ENCODE measurements at places on chromosomes 16 and 17.

DNA sequence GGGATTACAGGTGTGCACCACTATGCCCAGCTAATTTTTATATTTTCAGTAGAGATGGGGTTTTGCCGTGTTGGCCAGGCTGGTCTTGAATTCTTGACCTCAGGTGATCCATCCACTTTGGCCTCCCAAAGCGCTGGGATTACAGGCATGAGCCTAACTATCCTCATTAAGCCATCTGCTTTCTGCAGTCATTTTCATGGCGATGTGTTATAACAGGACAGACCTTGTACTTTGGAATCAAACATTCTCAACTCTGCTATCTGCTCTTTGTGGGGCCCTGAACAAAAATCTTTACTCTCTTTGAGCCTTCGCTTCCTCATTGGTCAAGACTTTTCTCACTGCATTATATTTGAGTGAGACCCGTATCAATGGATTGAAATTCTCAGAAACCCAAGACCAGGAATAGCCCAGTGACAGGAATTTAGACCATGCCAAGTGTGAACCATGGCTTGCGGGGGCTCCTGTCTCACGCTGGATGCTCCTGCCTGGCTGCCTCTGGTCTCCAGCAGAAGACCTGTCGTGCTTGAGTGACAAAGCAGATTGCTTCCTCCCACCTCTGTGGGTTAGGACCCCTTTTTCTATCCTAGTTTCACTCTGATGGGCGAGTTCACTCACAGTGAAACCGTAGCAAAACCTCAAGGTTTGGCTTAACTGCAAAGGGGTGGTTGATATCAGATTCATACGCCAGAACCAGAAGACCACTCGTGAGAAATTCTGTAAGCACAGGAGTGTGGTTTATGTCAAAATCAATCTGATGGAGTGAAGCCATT, 519.1 kb downstream of the MAF start:
- no peak for DNase-seq

DNA sequence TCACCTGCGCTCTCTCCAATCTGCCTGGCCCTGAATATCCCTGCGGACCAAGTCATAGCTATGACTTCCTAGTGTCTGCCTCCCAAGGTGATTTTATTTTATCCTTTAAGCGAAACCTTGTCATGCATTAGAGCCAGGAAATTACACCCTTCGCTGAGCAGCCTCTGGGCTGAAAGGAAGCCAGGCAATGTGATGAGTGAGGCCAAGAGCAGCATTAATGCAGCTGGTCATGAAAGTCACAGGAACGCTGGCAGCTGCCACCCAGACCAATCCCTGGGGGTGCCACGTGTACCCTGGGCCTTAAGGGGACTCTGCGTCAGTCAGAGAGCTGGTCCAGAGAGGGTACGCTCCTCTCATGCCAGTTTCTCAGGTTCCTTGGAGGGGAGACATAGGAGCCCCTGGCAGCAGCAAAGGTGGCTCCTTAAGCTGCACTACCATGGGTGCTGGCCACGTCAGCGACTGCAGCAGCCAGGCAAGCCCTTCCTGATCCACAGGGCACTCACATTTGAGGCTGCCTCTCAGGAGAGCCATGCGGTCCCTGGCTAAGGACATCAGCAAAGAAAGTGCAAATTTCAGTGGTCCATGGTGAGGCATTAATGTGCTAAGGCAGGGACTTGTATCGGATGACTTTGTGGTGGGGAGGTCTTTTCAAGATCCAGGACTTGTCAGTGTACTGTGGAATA, 42.7 kb upstream of the WSCD1 start:
- DNase-seq, result no peak

GRCh38 chr16:995087-995486, 13.5 kb downstream of the SOX8 start:
- no peak for DNase-seq

- DNase-seq, result no peak
Observed at GRCh38 chr17:1354030-1354429, 46.0 kb downstream of the YWHAE start.

- DNase-seq, result no peak
Observed at GRCh38 chr16:71367241-71367976, 8.9 kb downstream of the CALB2 start.

DNA sequence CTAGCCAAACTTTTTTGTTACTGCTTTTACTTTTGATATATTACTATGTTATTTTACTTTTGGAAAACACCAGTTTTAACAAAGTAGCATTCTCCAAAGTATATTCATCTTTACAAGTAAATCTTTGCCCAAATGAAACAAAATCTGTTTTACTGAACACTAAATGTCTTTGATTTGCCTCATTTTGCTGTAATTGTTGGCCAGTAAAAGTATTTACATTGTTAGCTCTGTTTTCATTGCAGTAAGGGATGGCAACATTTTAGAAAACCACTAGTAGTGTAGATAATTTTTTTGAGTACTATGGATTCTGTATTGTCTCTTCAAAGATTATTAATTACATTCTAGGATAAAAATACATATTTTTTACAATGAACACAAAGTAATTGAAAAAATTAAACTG, 10.6 kb downstream of the SNTB2 start:
- no peak for DNase-seq

DNA sequence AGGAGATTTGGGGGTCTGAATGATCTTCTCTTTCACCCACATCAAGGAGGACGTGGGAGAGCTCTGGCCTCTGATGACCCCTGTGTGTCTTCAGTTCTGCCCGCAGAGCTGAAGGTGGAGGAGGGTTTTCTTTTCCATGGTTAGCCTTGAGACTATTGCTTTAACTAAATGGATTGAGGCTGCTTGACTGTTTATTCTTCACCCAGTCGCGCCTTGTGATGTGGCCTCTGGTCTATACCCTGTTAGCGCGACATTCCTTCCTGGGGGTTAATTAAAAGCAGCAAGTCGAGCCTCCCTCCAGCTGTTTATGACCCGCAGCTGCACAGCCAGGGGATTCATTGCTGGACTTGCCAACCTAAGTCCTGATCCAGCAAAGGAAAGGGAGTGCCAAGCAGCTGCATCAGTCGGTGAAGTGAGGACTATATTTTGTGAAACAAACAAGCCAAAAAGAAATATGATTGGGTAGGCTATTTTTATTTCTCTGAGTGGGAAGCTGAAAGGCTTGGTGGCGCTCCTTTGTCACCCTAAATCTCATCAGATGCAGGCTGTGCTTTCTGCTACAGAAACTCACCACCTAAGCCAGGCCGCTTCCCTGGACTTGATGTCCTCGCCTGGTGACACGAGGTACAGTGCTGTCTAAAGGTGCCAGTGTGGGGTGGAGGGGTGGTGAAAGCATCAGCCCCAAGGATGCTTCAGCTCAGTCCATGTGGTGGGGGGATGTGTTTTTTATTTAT, 11.0 kb upstream of the SEC14L1 start:
- DNase-seq, result no peak

DNA sequence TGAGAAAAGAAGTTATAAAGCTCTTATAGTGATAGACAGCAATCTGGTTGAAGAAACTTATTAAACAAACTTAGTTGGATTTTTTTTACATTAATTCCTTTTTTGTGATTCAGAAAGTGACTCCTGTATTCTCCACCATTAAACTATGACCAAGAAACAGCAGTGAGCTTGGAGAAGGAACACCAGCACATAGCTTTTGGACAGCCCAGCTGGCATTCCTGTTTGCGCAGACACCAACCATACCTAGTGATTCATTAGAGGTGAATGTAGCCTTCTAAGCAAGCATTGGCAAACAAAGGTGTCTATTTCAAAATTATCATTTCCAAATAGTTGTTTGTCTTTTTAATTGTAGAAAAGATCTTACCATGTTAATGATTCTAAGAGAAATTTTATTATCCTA, 94.4 kb downstream of the STXBP4 start:
- DNase-seq, result no peak

DNA sequence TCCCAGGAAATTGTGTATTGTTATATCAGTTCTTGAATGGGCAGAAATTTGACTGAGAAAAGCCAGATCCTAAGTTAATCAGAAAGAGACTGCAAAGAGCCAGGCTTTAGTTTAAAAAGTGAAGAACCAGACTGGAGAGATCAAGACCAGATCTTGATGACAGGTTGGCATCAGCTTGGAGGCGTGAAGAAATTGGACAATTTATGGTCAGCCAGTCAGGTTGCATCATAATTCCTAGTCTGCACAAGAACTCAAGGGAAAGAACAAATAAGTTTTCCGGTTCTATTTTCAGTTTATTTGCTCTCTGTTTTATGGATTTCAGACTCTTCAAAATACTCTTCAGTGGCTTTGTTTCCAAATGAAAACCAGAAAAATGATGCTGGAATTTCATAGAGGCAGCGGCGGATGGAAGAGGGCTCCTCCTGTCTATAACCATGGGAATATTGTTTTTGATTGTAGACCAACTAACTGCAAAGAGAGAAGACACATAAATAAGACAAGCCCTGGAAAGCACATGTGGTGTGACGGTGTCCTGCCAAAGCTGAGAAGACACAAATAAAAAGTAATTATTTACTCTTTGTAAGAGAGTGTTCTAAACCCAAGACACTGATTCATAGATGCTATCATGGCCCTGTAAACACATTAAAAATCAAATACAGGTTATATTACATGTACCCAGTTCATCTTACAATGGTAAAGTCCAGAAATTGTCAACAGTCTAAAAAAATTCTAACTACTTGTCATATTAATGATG, 91.7 kb downstream of the PCTP start:
- no peak for DNase-seq

DNA sequence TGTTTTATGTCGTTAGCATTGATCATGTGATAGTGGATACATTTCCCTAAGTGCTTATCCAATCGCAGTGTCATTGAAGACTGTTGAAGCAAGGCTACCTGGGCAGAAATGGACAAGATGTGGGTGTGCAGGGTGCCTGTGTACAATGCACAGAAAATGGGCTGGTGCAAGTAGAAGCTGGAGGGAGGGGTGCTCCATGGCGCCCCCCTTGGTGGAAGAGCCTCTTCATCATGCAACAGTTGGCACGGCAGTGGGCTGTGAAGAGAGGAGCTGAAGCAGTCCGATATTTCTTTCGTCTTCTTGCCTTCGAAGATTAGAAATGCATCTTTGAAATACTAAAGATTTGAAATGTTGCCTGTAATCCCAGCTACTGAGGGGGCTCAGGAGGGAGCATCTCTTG, 100.5 kb downstream of the PLCG2 start:
- DNase-seq, result no peak

DNA sequence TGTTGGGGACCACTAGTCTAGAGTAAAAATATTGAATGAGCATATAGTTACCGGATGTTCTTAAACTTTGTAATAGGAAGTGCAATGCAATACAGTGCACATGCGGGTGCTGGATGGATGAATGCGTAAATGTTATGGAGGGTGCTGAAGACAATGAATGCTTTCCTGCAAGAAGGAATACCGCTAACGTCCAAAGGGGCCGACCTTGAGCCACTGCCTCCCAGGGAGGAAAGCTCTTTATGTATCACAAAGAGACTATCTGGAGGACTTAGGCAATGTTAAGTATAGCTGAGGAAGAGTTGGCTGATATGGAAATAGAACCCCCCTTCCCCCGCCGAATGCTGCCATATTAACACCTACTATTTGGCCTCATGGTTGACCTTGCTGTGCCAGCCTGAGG, 27.5 kb upstream of the SHCBP1 start:
- DNase-seq, result no peak

- no peak for DNase-seq
Observed at GRCh38 chr17:77738751-77739531, 219.6 kb upstream of the TNRC6C start.

- DNase-seq, result no peak
Observed at GRCh38 chr16:85919271-85920267, 20.6 kb downstream of the IRF8 start.

GRCh38 chr16:15861996-15862395, 5.2 kb upstream of the MYH11 start:
- no peak for DNase-seq

GRCh38 chr17:27977751-27978688, 64.5 kb upstream of the NLK start:
- no peak for DNase-seq

DNA sequence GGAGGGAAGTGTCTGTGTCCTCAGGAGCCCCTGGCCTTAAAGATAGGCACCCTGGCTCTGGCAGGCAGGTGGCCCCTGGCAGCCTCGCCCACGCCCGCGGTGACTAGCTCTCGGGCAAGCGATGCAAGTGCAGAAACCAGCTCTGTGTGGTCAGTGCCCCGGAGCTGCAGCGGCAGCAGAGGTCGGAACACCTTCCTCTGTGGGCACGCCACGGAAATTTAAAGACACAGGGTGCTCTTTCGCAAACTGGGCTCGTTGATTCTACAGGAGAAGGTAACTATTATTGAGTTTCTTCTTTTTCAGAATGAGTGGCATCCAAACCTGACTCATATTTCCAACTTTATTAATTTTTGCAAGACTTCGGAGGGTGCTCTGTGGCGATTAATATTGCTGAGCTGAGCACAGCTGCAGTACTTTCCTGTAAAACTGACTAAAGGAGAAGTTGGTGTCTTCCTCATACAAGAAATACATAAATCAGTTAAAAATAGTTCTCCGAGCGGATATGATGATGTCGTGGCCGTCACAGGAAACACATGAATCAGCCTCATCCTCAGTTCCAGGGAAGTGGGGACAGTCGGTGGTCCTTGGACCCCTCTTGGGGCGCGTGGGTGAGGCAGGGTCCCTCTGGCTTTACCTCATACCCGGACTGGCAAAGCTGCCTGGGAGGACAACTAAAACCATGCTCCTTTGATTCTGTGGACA, 120.2 kb downstream of the METRNL start:
- peak; percentile 33 for DNase-seq

GRCh38 chr16:15539197-15539596, 103.8 kb downstream of the MARF1 start:
- DNase-seq, result no peak

DNA sequence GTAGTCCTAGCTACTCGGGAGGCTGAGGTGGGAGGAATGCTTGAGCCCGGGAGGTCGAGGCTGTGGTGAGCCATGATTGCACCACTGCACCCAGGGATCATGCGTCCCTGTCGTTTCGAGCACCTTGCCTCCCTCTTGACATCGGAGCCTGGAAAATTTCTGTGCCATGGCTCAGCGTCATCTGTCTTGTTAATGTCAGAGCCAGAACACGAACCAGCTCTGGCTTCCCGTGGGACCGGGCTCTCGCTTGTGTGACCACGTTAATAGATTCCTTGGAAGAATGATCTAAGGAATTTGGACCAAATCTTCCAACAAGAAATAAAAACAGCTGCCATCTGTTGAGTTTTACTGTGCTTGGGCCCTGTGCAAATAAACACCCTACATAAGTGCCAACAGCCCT, 117.7 kb downstream of the ABCC1 start:
- DNase-seq, result no peak

All from activated CD4-positive, alpha-beta T cell treated with anti-CD3 and anti-CD28 coated beads for 4 hours (primary cell).